Cortex of kidney (tissue), 1 donor: ENCODE measurements at places on chromosomes 5 and 9.

DNA sequence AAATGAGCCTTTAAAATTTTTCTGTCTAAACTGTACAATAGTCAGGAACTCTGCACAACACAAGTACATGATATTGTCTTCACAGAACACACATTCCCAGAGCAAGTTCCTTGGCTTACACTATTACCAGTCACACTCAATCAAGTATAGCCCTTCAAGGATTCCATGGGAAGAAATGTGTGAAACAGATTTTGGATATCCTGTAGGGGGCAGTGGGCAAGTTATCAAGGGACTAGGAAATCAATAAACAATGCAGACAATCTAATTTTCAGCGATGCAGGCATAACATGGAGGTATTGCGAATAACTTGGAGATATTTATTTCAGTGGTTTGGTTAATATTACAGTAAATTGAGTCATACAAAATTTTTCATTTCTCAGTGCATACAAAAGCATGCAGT is 1171.5 kb upstream of the NUDT12 start:
- DNase-seq: no peak

- no peak for DNase-seq
Observed at GRCh38 chr5:122743261-122743660, 31.6 kb upstream of the SNX2 start.

GRCh38 chr5:66824476-66824875 is 228.3 kb downstream of the MAST4 start:
- DNase-seq: no peak

DNA sequence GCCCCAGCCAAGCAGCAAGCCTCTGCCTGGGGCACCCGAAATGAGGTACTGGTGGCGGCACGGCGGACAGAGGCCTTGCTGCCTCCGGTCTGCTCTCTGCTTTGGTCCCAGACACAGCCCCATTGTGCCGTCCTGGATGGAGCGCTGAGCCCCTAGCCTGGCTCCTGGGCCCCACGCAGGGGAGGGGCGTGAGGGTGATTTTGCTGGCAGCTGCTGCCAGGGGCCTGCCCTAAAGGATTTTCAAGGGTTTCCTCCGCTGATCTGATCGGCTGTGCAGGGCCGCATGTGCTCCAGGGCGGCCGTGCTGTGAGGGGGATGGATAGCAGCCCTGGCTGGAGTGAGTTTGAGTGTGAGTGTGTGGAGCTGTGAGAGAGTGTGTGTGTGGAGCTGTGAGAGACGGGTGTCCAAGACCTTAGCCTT is 1.3 kb downstream of the GPSM1 start:
- no peak for DNase-seq

- no peak for DNase-seq
Observed at GRCh38 chr5:45060724-45061123, 252.0 kb downstream of the MRPS30 start.

- no peak for DNase-seq
Observed at GRCh38 chr5:124832510-124832909, 86.1 kb upstream of the ZNF608 start.

- DNase-seq: no peak
Observed at GRCh38 chr5:76278261-76278789, 124.8 kb upstream of the IQGAP2 start.

- no peak for DNase-seq
Observed at GRCh38 chr9:97802276-97802675, 50.8 kb upstream of the FOXE1 start.

DNA sequence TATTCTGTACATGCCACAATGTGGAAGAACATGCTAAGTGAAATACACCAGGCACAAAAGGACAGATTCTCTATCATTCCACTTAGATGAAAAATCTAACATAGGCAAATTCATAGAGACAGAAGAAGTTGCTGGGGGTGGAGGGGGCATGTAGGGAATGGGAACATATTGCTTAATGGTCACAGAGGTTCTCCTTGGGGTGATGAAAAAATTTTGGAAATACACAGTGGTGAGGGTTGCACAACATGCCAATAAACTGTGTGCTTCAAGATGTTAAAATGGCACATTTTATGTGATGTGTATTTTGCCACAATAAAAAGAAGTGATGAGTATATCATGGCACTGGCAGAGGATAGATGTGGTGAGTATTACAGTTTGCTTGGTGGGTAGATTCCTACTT is 111.9 kb downstream of the SUSD1 start:
- DNase-seq: no peak

- DNase-seq: no peak
Observed at GRCh38 chr5:133658327-133658726, 46.0 kb upstream of the FSTL4 start.

DNA sequence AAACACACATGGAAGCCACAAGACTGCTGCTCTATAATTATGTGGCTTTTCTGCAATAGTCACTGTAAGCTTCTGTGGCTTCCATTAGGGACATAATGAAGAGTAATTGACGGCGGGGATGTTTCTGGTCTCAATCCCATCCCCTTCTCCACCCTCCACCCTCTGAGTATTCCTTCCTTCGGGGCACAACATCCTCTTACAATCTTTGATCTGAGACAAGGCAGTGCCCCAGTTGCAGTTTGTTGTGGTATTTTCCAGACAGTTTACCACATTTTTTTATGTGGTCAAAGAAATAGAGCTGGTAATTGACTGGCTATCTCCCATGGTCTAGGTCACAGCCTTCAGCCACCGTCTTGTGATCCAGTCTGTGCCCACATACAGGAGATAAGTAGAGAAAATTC is 277.7 kb downstream of the NR2F1-AS1 start:
- DNase-seq: no peak

- DNase-seq: no peak
Observed at GRCh38 chr5:9380109-9380508, 165.8 kb downstream of the SEMA5A start.

GRCh38 chr9:105496826-105497225 is 49.0 kb downstream of the FSD1L start:
- no peak for DNase-seq

DNA sequence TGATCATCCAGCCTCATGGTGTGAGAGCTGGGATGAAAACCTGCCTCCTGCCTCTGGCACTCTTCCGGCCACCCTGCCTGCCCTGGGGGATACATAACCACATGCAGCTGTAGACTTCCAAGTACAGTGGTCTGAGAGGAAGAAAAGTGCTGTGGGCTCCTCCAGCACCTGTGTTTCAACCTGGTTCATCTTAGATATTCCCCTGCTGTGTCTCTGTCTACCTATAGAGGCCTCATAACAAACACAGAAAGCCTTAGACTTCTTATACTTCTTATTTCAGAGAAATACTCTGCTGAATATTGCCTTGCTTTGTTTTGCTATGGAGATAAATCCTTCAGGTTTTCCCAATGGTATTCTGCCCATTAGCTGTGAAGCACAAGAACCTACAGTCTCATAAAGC is 19.6 kb upstream of the TNFAIP8 start:
- DNase-seq: no peak

GRCh38 chr5:111929867-111930266 is 172.9 kb upstream of the NREP start:
- DNase-seq: no peak

DNA sequence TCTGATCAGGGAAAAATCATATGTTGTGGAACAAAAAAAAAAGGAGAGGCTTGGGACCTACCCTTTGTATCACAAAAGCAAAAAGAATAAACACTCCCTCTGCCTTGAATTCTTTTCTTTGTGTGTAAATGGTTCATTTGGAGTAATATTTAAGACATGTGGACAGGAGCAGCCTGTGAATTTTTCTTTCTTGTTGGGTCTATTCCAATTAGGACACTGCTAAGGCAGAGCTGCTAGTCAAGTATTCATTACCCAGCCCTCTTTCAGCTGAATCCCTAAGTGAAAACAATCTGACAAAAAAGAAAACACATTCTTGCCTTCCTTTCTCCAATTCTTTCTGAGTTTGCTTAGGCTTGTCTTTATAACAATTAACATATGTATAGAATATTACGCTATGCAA is 330.0 kb downstream of the EBF1 start:
- no peak for DNase-seq

- DNase-seq: no peak
Observed at GRCh38 chr9:110028676-110029075, 179.3 kb downstream of the C9orf152 start.

DNA sequence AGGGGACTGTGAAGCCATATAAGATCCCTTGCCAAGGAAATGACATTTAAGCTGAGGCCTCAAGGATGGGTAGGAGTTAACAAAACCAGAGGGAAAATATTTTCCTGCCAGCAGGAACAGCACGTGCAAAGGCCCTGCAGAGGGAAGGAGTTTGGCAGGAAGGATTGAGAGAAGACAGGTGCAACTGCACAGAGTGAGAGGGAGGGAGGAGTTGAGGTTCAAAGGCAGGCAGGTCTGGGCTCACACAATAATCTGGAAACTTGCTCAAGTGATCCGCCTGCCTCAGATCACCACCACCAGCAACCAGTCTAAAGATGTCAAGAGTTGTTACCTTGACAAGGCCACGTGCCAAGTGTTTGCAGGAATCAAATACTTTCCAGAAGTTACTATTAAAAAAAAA is 31.1 kb upstream of the PWWP2A start:
- no peak for DNase-seq

DNA sequence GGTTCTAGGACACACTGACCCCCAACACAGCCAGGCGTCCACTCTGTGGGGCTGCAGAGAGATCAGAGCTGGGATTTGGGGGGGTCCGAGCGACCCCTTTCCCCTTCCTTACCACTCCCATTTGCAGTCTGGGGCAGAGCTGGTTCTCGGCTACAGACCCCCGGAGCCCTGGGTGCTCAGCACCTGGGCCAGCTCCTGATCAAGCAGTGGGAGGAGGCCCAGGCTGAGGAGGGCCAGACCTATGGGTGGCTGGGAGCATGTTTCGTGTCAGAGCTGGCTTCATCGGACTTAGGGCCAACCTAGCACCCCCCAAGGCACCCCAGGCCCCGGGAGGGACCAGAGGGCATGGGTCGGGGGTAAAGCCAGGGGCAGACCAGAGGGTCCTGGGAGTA is 7.6 kb downstream of the GRIN1 start:
- no peak for DNase-seq

DNA sequence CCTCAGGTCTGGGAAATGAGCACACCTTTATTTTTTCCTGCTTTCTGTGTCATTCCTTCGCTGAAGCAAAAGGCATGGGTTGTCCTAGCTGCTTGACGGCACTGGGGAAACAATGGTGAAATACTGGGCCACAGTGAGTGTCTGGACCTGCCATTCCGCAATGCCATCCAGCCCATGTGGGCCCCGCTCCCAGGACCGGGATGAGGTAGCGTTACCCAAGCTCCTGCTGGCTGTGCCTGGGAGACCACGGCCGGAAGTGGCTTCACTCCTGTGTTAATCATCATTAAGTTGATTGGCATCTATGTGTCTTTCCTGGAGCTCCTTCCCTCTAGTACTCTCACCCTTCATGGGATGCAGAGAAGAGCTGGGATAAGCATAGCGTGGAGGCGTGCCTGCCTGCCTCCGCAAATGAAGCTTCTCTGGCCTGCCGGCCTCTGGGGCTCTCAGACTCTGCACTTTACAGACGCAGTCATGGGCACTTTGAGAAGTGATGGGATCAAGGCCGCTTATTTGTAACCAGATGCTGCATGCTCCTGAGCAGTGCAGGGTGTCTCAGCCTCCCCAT is 16.5 kb upstream of the SMIM32 start:
- no peak for DNase-seq

GRCh38 chr5:175489693-175490443 is 11.5 kb downstream of the SFXN1 start:
- DNase-seq: no peak

- no peak for DNase-seq
Observed at GRCh38 chr5:50365426-50366251, 75.4 kb downstream of the EMB start.

DNA sequence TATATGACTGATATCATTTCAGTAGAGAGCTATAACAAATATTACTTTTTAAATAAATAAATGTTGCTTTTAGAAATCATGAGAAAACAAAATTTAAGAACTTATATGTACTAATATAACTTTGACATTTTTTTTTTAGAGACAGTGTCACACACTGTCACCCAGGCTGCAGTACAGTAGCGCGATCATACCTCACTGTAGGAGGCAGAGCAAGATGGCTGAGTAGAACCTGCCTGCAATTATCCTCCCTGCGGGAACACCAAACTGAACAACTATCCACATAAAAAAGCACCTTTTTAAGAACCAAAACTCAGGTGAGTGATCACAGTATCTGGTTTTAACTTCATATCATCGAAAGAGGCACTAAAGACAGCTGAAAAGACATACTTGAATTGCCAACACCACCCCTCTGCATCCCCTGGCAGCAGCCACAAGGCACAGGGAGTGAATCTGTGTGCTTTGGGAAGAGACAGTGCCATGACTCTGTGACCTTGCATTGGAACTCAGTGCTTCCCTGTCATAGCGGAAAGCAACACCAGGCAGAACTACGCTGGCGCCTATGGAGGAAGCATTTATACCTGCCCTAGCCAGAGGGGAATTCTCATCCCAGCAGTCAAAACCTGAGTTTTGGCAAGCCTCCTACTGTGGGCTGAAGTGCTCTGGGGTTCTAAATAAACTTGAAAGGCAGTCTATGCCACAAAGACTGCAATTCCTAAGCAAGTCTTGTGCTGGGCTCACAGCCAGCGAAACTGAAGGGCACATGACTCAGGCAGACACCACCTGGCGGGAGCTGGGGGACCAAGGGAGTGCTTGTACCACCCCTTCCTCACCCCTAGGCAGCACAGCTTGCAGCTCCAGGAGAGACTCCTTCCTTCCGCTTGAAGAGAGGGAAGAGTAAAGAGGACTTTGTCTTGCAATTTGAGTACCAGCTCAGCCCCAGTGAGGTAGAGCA is 142.7 kb downstream of the FBXL17 start:
- no peak for DNase-seq

DNA sequence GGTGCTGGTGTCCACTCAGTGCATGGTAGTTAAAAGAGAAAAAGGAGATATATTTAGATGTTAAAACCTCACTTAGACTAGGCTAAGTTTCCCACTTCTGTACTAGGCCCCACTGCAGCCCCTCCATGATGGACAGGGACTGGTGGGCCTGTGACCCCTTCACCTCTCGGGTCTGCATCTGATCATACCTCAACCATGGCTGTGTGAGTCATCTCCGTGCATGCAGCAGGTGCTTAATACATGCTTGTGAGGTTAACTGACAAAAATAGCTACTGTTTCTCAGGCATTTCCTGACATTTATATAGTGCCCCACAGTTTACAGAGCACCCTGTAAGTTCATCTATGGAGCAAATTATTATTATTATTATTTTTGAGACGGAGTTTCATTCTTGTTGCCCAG is 8.4 kb upstream of the URM1 start:
- DNase-seq: no peak

DNA sequence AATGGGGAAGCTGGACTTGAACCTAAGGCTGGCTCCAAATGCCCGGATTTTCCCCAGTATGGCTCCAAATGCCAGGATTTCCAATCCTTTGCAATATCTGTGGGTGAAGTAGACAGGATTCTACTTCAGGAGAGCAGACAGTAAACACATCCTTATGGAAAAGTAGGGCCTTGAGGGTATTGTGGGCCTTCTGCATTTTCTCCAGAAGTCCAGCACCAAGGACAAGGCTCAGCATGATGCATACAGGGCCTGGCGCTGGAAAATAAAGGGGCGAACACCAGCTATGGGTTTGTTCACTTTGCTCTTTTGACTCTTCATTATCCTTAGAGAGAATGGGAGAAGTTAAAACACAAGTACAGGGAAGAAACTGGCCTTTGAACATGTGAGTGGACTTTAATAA is 347.5 kb downstream of the SEMA5A start:
- DNase-seq: no peak

- DNase-seq: no peak
Observed at GRCh38 chr5:95449460-95449859, 58.3 kb downstream of the FAM81B start.

GRCh38 chr9:6681957-6682501 is 36.5 kb upstream of the GLDC start:
- DNase-seq: no peak
